ENCODE measurements at places on chromosomes 7 and 10. TPM values are rescaled to one million over a fixed set of nuclear protein-coding genes. Genes with fewer than 3 reads are reported as not detected.

CSTF2T gene
- 23.7 TPM for total RNA-seq

DNA sequence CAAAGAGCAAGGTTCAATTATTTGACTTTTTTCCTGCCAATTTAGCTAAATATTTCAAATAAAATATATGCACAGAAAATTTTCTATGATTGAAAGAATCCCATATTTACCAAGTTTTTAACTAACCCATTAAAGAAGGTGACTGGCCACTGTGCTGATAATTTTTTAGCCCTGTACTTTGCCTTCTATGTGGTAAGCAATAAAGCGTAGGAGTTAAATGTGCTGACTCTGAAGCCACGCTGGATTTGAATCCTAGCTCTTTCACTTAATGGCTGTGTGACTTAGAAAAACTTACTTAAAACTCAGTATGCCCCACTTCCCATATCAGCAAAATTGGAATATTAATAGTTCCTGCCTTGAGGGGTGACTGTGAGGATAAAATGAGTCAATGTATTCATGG, 82.1 kb downstream of the NEUROD6 start:
- no peak for DNase-seq

GRCh38 chr10:117534321-117535297, 7.9 kb upstream of the EMX2 start:
- DNase-seq = no peak

GRCh38 chr7:132494474-132494873, 81.8 kb downstream of the PLXNA4 start:
- no peak for DNase-seq

DNA sequence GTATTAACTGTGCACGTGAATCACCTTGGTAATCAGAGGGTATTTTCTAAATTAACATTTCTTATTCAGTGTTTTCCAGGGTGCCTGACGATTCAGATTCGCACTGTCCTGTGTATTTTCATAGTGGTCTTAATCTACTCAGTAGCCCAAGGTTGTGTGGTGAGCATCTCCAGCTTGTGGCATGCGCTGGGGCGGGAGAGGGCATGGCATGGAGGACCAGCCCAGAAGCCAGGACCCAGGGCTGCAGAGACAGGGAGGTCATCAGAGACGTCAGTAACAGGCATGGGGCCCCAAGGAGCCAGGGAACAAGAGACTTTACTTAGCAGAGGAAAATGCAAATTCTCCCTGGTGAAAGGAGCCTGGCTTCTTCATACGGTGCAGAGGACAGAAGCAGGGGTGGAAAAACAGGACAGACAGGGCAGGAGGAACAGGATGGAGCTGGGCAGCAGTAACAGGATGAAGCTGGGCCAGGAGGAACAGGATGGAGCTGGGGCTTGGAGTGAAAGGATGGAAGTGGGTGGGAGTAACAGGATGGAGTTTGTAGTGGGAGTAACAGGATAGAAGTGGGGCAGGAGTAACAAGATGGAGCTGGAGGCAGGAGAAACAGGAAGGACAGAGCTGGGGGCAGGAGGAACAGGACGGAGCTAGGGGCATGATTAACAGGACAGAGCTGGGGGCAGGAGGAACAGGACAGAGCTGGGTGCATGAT, 110.9 kb downstream of the ADCY1 start:
- no peak for DNase-seq

FAM25C gene
- total RNA-seq = not detected

- peak; percentile 65 for DNase-seq
These were observed 105.9 kb upstream of the ANLN start for GRCh38 chr7:36283711-36284130.

GBX1 gene
- 0.56 TPM for total RNA-seq

TMEM248 gene
- 53.6 TPM for total RNA-seq
